Nephron progenitor cell (in vitro differentiated cells): ENCODE measurements at places on chromosomes 3 and 15.

DNA sequence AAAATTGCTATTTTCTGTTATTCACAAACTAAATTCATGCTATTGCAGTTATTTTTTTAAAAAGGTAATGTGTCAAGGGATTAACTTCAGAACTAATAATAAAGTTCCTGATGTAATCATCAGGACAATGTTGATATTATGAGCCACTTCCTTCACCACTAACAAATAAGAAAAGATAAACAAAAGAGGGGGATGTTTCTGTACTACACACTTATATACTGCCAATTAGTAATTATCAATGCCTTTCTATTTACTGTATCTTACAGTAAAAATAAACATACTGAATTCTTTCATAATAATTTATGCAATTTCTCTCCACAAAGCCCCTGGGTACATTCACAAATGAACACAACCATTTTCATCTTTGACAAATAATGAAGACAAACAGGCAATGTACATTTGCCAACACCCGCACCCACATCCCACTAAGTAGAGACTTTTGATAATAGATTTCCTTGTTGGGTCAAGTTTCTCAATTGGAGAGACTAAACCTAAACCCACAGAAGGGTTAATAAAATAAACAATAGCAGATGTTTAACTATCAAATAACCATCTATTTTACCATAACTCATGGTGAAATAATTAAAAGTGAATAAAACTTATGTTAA is 3.7 kb downstream of the CBLB start:
- no peak for DNase-seq

DNA sequence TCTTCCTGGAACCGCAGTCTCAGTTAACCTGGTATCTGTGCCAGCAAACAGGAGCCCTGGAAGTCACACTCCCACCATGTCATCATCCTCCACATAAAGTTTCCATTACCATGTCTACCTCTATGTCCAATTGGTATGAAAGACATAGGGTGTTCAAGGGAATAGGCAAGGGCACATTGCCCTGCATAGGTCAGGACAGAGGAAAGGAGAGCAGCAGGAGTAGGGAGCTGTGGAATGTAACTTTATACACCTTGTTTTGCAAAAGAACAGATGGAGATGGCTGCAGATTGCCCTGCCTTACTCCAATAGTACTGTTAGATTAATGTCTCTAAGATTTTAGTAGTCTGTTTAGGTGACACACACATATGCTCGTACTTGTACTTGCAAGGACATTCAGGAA is 1056.4 kb downstream of the NTRK3 start:
- no peak for DNase-seq

DNA sequence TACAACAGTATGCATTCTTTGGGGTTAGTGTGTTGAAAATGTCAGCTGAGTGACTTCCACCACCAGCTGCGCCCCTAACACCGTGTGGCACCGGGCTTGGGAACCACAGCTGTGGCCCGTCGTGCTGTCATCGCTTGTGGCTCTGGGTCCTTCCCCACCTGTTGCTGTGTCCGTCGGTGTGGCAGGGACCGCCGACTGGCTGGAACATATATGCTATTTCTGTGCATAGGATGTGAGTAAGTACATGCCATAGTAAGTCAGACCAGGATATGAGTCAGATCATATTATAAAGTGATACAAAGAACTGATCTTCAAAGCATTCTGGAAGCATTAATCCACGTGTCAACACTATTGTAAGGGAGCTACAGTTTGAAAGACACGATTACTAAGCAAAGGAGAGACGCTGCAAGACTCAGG is 31.9 kb downstream of the EHD4 start:
- DNase-seq: no peak

GRCh38 chr3:34260271-34261000 is 462.0 kb downstream of the PDCD6IP start:
- DNase-seq: peak; percentile 68

GRCh38 chr3:62538691-62539356 is 165.5 kb upstream of the FEZF2 start:
- DNase-seq: no peak

GRCh38 chr15:69626095-69627066 is 173.8 kb downstream of the RPLP1 start:
- no peak for DNase-seq

- no peak for DNase-seq
These were observed 24.5 kb downstream of the QTRT2 start for GRCh38 chr3:114081037-114081436.
